ENCODE measurements at places on chromosomes 11 and 22.

DNA sequence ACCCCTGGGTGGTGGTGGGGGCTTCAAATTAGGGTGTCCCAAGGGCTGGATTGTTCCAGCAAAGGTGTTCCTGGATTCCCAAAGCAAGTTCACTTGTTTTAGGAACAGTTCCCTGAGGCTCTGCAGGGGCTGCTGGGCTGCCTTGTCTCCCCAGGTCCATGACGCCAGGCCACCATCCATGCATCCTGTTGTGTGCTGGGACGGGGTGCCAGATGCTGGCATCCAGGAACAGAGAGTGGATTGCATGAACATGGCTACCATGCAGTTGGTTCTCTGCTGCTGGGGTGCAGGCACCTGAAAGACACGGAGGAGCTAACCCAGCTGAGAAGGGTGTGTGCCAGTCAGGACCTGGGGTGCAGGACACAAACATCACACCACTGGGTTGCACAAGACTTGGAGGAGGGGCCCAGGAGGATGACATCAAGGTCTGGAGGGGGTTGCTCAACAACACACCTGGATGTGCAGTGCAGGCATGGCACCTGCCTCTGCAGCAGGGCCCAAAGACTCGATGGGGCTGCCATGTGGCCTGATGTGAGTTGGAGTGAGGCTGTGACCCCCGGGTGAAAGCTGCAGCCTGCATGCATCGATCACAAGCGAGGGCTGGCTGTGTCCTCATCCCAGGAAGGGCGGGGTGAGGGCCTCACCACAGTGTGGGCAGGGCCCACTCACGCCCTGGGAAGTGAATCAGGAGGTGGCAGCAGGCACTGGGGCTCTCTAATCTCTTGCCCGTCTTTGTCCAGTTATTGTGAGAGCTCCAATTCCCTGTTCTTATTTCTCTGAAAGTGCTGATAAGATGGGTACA lies 74.0 kb upstream of the CLDN5 start:
- DNase-seq = no peak

GRCh38 chr11:41461057-41461681 lies 1.7 kb upstream of the LRRC4C start:
- DNase-seq = no peak

DNA sequence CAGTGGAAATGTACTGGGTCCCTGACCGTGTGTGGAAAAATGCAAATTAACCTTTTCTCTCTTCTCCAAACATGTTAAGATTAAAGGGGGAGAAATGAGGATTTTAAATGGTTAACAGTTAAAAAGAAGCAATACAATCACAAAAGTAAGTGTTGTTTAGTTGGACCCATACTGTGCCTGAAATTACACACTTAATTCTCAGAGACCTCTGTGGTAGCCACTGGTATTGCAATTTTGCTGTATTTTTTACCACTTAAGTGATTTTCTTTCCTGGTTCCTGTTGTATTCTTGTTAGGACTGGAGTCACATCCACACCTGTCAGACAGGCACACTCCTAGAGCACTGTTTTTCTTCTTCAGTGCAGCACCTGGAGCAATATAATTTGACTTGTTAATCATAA lies 179.6 kb upstream of the PDGFD start:
- DNase-seq = no peak

- DNase-seq = no peak
These were observed 61.7 kb downstream of the DGCR2 start for GRCh38 chr22:19060356-19061009.

DNA sequence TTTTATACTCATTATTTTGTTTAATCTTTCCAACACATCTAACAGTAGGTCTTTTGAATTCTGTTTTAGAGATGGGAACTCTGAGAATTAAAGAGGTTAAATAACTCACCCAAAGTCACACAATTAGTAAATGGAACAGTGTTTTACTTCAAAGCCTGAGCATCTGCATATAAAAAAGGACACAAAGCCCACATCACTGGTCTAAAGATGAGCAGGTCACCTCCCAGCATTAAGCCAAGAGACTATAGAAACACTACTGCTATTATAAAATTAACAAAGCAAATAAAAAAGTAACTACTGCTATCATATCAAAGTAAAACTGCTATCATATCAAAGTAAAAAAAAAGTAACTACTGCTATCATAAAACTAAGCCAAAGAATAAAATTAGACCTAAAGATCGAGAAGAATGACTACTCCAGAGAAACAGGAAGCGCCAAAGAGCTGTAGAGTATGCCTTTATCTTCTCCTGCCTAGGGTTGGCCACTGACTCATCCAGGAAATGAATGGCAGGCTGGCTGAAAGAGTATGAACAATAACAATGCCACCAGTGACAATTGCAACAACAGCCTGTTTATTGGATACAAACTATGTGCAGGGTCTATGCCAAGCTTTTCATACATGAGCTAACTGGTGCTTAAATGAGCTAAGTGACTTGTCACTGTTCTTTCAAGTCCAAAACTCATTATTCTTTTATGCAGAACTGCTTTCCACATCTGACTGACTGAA lies 1153.0 kb upstream of the TENM4 start:
- peak; percentile 1 for DNase-seq

- peak; percentile 36 for DNase-seq
These were observed 106.8 kb downstream of the ABTB2 start for GRCh38 chr11:34250732-34251588.

DNA sequence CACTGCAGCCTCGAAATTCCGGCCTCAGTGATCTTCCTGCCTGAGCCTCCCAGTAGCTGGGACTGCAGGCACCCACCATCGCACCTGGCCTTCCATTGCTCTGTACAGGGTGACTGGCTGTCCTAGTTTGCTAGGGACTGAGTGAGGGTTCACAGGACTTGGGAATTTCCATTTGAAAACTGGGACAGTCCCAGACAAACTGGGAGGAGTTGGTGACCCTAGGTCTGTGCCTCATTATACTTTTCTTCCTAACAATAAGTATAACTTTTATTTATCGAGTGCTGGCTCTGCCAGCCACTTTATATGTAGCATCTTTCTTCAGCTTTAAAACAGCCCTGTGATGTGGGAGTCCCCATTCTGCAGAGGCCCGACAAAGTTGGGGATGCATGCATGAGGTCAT lies 25.5 kb downstream of the TCP11L1 start:
- no peak for DNase-seq

DNA sequence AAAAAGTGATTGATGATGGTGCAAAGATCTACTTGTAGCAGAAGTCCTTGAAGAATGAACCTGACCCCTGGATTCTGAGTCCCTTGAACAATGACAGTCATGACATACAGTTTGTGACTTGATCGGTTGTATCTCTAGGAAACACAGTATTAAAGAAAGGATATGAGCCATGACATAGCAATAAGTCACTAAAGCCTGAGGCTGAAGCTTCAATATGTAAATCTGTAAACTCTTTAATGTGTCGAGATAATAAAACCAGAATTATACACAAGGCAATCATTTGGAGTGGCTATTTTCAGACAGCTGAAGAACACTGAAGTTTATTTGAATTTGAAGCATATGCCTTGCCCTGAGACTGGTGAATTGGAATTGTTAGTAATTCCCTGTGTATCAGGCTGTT lies 911.5 kb upstream of the RAG2 start:
- no peak for DNase-seq

- no peak for DNase-seq
These were observed 119.9 kb upstream of the TMEM45B start for GRCh38 chr11:129695571-129696308.

DNA sequence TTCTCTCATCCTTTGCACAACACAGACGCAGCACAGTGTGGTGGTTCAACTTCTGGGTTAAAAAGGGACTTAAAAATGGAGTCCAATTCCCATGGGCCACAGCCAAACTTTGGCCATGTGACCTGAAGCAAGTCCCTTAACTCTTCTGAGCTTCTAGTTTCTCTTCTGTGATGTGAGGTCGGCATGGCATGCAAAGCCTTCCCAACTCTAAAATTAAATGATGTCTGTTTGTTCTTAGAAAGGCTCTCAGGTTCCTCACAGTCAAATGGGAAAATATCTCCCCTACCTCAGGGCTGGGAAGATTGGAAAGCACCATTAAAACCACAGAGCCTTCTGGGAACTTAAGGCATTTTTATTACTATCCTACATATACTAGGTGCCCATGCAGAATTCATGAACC lies 38.8 kb downstream of the LGR4 start:
- no peak for DNase-seq

GRCh38 chr22:46286006-46286405 lies 10.7 kb upstream of the GTSE1 start:
- no peak for DNase-seq

DNA sequence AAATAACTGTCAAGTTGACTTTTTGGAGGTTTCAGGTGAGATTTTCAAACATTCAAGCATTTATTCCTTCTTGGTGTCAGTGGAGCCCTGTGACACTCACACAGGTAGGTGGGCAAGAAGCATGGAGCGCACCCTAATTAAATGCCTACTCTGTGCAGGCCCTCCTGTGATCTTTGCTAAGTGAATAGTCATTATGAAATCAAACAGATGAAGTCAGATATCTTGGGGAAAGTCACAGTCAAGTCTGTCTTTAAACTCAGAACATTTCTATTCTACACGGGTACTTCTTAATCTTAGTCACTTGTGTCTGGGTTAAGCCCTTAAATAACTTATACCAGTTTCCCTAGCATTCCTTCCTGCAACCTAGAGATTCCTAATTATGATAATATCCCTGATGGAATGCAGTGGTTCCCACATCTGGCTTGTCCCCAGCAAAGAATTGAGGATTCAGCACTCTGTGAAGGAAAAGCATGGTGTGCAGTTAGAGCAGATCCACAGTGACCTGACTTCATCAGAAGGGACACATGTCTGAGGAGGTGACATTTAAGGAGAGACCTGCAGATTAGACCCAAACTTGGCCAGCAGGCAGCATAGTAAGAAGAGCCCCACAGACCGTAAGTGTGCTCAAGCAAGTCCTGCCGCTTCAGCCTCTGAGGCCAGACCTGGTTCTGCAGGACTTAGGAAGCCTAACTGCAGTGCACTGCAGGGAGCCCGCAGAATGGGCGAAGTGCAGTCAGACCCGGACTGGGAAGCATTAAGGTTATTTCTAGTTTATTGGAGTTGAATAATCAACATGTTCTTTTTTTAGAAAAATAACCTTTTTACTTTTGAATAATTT lies 85.3 kb upstream of the GAL start:
- no peak for DNase-seq

DNA sequence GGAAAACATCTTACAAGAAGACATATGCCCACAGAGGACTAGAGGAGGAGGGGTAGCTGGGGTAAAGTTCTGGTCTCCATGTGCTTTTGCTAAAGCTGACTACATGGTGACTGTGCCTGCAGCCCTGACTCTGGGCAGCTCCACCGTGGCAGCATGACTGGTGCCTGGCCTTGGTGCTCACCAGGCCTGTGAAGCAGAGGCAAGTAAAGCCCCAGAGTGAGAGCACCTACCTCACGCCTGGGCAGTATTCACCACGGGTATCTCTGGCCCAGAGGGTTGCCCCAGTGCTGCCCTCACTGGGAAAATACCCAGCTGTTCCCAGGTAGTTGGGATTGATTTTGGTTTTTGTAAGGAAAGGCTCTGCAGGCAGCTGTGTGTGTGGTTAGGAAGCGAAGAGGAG lies 78.3 kb downstream of the CTTN start:
- no peak for DNase-seq

Measured in anterior cingulate cortex (tissue), 58 donors.